ENCODE measurements at places on chromosomes 2 and 18.

DNA sequence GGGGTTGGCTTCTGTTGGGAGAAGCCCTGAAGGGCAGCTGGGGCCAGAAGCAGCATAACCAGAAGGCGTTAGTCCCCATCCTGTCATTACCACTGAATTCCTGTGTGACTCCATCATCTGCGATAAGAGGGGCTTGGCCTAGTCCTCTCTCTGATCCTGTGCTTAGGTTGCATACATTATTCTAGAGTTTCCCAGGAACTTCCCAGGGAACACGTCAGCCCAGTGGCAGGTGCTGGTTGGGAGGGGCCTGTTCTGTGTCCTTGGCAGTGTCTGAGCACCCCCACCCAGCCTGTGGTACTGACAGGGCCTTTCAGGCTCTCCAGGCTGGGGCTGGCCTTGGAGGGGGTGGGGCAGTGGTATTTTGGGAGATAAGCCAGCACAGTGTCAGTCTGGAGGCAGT lies 4.5 kb upstream of the TOGARAM2 start:
- DNase-seq = no peak

DNA sequence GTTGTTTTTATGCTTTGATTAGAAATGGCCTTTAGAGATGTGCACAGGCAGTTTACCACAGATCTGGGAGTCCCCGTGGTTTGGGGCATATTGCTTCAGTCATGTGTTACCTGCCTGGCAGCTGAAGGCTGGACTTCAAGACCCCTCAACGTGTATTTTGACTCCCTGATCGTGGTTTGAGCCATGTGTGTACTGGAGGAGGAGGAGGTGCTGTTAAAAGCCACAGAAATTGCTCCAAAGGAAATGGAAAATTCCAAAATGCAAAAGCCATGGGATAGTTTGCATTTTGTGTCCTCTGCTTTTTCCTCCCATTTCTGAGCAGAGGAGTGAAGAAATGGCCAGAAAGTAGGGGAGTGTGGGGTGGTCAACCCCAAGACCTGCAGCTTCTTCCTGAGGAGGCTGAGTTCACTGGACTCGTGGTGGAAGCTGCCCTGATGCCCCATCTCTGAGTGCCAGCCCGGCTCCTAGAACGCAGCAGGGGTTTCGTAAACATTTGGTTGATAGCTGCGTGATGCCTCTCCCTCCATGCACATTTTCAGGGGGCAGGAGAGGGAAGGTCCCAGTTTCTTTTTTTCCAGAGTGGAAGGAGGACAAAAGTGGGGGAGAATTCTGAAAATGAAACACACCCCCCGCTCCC lies 45.7 kb downstream of the ITGB1BP1 start:
- no peak for DNase-seq

GRCh38 chr2:120826260-120826648 lies 90.6 kb downstream of the GLI2 start:
- DNase-seq = no peak

GRCh38 chr2:82657106-82657505 lies 1802.0 kb downstream of the SUCLG1 start:
- no peak for DNase-seq

DNA sequence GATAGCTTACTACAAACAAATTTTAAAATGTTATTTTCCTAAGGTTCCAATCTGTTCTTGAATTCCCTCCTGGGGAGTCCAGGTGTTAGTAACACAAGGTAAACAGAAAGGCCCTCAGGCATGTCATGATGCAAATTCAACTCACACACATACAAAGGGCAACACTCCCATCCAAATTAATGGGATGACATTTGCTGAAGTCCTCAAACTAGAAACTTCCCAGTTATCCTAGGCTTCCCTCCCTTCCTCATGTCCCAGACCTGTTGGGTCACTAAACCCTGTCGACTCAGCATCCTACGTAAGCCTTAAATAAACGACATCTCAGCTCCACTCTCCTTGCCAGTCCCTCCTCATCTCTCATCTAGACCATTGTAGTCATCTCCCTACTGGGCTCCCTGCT lies 85.1 kb downstream of the GREB1L start:
- DNase-seq = no peak

DNA sequence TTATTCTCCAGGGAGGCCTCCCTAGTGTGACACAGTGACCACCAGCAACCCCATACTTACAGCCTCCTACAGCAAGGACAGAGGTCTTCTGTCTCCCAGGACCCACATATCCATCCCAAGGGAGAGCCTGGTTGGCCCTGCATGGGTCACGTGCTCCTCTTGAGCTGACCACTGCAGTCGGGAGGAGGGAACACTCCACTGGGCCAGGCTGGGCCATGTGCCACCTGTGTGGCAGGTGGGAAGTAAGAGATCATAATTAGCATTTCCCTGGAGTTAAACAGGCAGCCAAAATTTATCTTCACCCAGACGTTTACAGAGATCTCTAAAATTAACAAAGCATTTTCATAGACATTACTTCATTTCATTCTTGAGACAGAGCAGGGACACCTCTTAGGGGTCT lies 33.4 kb upstream of the MLPH start:
- no peak for DNase-seq

DNA sequence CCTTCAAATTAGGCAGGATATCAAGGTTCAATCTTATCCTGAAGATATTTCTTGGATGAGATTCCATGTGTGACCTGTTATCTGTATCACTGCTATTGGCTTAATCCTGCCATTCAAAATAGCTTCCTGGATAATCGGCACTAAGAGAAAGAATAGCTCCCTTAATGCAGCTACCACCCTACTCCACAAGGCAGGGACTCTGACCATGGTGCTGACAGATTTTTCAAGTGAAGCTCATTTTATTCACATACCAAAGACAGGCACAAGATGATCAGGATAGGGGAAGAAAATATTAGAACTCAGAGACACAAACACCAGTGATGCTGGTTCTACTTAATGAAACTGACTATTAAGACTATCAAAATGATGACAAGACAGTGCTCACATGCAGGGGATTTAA lies 74.9 kb downstream of the ORC4 start:
- no peak for DNase-seq

DNA sequence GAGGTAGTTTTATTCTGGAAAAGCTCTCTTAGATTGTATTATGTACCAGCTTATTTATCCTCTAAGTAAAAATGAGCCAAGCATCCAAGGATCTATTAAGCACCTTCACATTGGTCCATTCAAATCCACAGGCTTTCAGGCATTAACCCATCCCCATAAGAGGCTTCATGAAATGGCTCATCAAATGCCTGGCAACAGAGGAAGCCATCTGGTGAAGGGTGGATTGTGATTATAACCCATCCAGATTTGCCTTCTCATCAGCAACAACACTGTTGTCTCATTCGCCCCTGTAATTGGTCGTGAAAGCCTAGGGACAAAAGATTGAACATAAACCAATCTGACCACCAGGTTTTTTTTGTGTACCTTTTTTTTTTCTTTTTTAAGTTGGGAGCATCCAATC lies 134.3 kb upstream of the TACR1 start:
- peak; percentile 4 for DNase-seq

DNA sequence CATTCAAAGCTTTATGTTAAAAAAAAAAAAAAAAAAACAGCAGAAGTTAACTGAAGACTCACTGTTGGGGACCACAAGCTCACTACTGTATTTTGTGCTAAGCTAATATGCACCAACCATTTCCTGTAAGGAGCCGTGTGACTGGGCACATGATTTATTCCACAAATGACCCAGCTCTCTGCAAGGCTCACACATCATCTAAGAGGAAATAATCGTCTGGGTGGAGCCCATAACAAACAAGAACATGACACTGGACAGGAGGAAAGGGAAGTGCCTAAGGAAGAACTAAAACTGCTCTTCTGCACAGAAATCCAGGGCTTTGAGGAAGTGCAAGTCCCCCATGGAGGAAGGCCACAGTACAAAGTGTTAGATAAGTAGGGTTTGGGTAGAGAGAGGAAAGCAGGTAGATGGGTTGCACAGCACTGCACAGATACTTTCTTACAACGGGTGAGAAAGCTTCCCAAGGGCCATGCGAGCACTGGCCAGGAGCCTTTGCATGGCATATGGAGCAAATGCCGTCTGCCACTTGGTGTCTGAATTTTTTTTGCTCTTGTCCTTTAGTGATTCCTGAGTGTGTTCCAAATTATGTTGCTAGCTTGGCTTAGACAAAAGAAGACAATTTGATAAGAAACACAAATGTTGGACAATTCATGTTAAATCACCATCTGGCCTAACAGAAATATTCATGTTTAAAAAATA lies 24.4 kb downstream of the NFE2L2 start:
- peak; percentile 50 for DNase-seq

GRCh38 chr18:52948868-52949444 lies 609.0 kb downstream of the DCC start:
- DNase-seq = no peak

- no peak for DNase-seq
Measured at GRCh38 chr2:198055716-198056115, 251.3 kb downstream of the PLCL1 start.

- DNase-seq = no peak
Measured at GRCh38 chr18:1573732-1574131, 669.1 kb downstream of the ADCYAP1 start.

GRCh38 chr18:46213295-46213694 lies 109.1 kb downstream of the HAUS1 start:
- no peak for DNase-seq

DNA sequence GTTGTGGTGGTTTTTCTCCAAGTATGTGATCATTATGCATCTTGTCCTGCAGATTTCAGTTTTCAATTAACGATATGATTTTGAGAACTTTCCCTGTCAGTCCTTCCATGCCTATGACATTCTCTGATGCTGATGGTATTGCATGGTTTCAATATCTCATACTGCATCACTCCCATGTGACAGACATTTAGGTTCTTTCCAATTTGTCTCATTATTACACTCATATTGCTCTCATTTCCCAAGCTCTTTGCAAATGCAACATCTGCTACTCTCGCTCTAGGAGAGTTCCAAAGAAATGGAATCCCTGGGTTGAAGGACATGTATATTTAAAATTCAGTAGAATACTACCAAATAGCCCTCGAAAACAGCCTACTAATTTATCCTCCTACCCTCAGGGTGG lies 125.5 kb downstream of the MARCHF4 start:
- DNase-seq = no peak

GRCh38 chr18:35582899-35583558 lies 1.5 kb downstream of the GALNT1 start:
- DNase-seq = peak; percentile 34

- DNase-seq = no peak
Measured at GRCh38 chr2:10091182-10091888, 11.1 kb upstream of the CYS1 start.

DNA sequence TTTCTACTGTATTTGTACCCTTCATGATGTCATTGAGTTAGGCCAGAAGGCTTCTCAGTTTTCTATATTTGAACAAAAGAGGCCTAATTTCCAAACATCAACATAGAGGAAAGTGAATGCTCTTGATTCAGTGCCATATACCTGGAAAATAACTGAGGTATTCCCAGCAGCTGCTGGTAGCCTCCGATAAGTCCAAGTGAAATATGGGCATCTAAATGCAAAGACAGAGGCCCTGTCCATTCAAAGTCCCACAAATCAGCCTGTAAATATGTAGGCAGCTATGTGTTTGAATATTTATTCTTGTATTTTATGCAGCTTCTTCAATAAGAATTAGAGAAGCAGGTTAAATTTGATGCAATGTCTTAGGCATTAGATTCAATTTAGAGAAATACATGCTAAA lies 89.5 kb upstream of the DPP10 start:
- no peak for DNase-seq

- DNase-seq = no peak
Measured at GRCh38 chr2:95047629-95048510, 22.4 kb downstream of the MAL start.

DNA sequence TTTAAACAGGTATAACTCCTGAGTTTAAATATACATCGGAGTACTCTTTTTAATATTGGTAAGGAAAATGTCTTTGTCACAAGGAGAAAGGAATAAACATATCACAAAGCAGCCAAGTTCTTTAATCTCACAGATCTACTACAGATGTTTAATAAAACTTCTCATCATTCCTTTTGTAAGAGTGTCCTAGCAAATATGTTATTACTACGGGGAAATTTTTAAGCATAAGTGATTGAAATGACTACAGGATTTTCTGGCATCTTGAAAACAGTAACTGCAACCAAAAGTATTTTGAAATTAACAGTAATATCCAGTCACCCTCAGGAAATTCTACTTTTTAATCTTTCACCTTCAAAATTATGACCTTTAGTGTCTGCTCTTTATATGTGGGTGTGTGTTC lies 403.1 kb downstream of the IRS1 start:
- DNase-seq = no peak

GRCh38 chr18:41538751-41539150 lies 416.3 kb upstream of the PIK3C3 start:
- DNase-seq = no peak

- DNase-seq = no peak
Measured at GRCh38 chr2:48677450-48677849, 59.8 kb downstream of the GTF2A1L start.

DNA sequence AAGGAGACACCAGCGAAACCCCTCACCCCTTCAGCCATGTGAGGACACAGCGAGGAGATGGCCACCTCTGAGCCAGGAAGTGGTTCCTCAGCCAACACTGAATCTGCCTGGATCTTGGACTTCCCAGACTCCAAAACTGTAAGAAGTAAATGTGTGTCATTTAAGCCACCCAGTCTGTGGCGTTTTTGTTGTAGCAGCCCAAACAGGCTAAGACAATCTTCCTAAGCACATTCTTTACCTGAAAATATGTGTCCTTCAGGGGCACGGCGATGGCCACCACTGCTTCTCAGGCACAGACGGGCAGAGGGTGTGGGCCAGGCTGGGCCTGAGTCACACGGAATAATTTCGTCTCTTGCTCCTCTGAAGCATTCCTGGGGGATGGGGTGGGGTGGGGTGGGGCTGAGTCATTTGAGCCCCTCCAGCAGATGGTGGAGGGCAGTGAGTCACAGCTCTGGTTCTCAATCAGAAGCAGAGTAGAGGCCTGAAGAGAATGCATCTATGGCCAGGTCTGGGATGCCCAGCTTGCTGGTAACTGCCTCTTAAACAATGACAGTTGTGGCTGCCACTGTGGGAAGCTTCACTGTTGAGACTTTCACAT lies 142.4 kb downstream of the CAPN13 start:
- no peak for DNase-seq

DNA sequence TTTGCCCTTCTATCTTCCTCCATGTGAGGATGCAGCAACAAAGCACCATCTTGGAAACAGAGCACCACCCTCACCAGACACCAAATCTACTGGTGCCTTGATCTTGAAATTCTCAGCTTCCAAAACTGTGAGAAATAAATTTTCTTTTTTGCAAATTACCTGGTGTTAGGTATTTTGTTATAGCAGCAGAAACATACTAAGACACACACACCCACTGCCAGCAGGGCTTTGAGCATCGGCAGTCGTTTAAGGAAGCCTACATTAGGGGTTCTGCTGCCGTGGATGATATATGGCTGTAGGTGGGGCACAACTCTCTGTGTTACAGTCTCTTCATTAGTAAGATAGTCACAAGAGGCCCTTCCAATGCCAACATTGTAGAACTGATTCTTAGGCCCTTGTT lies 20.7 kb upstream of the MFSD6 start:
- no peak for DNase-seq
